ENCODE measurements at places on chromosomes 1 and 21.

DNA sequence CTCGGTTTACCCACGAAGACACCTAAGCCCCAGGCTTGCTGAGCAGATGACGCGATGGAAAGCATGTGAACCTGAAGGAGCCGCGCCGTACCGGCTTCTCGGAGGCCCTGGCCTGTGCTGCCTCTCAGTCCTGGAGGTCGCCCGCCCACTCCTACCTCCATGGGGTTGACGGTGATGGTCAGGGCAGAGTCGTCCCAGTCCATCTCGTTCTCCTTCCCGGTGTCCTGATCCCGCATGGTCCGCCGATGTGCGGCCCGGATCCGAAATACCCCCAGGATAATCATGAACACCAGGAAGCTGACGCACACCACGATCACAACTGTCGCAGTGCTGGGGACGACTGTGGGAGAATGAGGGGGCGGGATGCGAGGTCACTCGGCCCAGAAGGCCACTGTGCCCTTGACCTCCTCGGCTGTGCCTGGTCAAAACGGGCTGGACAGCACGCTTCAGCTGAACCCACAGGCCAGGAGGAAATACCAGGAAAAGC is 79.6 kb downstream of the PIK3CD start:
- DNase-seq, result no peak

DNA sequence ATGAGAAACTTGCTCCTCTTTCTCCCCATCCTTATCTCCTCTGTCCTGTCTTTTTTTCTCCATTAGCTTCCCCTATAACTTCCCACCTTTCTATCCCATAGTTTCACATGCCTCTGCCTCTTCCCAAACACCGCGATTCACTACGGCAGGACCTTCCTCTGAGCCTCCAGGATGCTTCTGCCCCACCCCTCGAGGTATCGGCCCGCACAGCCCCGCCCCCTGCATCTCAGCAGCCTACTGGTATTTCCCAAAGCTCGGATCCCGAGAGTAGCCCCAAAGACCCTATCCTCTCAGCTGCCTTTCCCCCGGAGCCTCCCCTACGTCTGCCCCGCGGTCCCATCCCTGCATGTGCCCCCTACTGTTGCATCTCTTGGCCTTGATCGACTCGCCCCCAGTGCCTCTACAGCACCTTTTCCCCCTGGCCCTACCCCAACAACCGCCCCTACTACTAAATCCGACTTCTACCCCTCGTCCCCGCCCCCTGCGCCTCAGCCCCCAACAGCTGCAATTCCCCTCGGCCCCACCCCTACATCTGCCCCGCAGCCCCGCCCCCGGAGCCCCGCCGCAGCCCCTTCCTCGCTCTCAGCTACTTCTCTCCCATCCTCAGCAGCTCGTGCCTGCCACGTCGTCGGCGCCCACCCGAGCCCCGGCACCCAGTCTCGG is 512 bp downstream of the PIAS3 start:
- peak; percentile 55 for DNase-seq

- no peak for DNase-seq
These were observed 41.9 kb downstream of the MPZL1 start for GRCh38 chr1:167763525-167764220.

DNA sequence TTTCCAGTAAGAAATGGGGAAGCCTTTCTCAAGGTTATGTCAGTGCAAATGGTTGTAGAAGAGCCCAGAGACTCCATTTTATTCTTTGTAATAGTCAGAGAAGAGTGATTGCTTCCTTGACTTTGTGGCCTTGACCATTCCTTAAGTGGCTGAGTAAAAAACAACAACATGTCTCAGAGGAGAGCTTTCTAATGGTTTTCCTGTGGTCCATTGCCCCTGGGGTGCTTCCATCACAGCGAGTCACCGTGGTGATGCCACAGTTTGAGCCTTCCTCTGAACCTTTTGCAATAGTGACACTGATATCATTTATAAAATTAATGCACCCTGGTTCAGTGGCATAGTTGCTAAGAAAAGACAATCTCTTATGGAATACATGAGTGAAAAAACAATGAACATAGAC is 38.6 kb downstream of the PAPPA2 start:
- no peak for DNase-seq

DNA sequence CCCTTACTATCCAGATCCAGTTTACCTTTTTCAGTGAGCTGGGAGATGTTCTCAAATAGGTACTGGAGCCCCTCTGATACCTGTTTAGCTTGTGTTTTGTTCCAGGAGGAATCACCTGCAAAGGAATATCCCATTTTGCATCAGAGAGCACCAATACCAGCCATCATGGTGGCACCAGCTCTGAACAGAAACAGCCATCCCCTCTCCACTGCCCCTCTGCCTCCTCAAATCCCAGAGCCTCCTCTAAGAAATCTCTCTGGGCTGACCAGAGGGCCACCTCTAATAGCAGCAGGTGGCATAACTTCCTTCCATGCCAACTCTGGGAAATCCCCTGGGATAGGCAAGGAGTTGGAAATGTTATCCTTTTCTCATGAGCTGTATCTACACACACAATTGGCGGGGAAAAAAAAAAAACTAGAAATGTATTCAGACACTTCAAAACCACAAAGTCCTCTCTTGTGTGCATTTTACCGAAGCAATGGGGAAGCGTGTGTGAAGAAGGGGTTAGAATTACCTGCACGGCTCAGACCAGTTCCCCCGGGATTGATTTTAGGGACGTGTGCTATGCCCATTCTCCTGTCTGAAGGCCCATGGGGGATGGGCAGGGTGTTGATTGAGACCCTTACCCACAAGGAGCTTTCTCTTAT is 2.4 kb downstream of the PGLYRP4 start:
- no peak for DNase-seq

GRCh38 chr1:77349275-77349674 is 67.5 kb downstream of the AK5 start:
- no peak for DNase-seq

DNA sequence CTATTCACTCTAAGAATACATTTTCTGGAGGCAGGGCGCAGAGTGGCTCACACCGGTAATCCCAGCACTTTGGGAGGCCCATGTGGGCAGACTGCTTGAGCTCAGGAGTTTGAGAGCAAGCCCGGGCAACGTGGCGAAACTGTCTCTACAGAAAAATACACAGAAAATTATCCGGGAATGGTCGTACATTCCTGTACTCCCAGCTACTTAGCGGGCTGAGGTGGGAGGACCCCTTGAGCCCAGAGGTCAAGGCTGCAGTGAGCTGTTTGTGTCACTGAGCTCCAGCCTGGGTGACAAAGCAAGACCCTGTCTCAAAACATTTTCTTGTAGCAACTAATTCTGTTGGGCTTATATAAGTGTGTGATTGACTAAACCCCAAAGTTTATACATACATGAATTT is 30.5 kb downstream of the GPR161 start:
- DNase-seq, result no peak
